ENCODE measurements at places on chromosomes 13 and 19.

DNA sequence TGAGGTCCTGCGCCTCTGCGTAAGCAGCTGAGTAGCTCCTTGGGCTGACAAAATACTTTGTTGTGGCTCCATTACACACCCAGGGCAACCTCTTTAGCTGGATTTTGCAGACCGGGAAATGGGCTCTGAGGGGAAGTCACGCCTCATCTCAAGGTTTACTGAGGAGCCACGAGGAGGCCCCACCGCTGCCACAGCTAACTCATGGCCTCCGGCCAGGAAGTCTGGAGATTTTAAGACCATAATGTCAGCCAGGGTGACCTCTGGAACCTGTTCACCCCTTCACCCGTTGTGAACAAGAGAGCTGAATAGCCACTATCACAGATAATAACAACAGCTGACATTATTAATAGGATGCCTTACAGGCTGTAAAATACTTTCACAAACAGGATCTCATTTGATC lies 351.3 kb upstream of the TMTC4 start:
- no peak for DNase-seq

- DNase-seq = no peak
These were observed 102.1 kb downstream of the ATP8A2 start for GRCh38 chr13:25473864-25474263.

- no peak for DNase-seq
These were observed 8.9 kb downstream of the ZNF541 start for GRCh38 chr19:47564081-47564480.

DNA sequence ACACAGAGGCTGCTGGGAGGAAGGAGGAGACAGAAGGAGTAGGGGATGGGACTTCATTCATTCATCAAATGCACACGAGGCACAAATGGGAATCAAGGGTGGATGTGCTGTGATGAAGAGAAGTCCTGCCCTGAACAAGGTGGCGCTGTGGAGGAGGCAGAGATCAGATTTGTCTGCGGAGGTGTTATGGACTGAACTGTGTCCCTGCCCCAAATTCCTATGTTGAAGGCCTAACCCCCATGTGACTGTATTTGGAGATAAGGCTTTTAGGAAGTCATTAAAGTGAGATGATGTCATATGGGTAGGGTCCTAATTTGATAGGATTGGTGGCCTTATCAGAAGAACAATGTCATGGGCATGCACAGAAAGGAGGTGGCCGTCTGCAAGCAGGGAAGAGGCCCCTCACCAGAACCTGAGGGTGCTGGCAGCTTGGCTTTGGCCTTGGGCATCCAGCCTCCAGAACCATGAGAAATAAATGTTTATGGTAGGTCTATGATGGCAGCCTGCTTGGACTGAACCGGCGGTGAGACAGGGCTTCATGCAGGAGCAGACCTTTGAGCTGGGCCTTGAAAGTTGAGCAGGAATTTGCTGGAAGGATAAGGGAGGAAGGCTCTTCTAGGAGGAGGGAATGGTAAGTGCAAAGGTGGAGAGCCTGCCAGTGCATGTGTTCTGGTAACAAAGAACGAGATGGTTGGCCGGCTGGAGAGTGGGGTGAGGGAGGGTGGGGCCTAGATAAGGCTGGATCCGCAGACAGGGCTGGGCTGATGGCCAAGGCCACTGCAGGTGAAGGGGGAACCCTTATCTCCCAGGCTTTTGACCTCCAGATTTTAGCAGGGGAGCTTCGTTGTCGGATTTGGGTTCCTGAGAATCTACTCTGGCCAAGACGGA lies 2.7 kb upstream of the CEBPA start:
- no peak for DNase-seq

DNA sequence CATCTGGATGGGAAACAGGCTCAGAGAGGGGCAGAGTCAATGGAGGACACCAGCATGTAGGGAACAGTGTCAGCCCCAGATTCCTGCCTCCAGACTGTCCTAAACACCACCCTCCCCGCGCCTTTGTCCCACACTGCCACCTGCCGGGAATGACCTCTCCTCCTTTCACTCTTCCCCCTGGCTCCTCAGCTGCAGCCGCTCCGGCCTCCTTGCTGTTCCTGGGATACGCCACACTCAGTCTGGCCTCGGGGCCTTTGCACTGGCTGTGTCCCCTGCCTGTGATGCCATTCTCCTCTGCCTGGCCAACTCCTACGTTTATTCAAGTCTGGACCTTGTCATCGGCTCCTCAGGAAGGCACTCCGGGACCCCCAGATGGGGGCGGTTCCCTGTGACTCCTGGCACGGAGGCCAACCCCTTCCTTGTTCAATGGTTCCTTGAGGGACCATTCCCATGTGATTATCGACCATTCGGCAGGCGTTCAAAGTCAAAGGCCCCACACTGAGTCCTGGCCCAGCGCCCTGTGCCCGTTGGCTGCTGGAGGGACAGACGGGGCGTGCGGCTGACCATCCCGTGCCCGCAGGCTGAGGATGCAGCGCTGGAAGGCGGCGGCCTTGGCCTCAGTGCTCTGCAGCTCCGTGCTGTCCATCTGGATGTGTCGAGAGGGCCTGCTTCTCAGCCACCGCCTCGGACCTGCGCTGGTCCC lies 15.8 kb downstream of the FUT6 start:
- peak; percentile 14 for DNase-seq

- DNase-seq = no peak
These were observed 11.8 kb downstream of the DOCK9 start for GRCh38 chr13:98966019-98966418.

Measured in dermis blood vessel endothelial cell (primary cell).